ENCODE measurements at places on chromosomes 3 and 15.

DNA sequence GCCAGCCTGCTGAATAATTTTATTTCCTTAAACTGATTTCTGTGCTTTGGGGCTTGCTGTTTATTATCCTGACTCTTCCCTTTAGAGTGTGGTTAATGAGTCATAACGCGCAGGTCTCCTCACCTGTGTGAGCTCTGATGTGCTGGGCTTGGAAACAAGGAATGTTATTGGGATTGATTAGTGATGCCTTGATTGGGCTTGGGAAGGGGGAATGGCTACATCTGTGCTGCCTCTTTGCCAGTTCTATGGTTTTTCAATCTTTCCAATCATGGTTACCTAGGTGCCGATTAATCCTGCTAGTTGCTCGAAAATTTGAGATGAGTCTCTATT, 161.0 kb downstream of the THSD4 start:
- no peak for DNase-seq

DNA sequence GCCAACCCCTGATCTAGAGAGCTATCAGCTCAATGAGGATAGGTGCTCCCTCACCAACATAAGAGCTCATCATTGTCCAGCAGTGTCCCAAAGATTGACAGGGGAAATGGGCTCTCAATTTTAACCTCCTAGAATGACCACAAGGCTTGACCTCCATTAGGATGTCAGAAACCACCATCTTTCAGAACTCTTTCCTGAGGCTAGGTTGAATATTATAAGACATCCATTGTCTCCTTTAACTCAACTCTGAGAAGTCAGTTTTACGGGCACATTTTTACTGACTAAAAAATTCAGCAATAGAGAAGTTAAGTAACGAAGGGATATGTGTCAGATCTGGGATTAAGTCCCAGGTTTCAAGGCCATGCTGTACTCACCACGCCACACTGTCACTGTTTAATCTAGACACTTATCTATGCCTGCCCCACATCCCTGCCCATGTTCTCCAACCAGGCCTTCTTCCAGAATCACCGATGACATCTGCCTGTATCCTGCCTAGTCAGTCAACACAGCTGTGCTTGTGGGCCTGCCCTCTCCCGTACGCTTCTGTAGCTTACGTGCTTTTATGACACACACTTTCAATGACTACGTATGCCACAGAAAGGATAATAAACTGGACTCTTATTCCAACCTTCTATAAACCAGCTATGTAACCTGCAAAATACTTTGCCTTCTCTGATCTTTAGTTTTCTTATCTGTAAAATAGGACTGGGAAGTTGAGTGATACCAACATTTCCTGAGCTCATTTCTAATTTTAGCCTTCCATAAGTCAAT, 17.1 kb upstream of the MUC13 start:
- peak; percentile 61 for DNase-seq

GRCh38 chr15:47711655-47712054, 5.7 kb upstream of the SEMA6D start:
- no peak for DNase-seq

GRCh38 chr3:109161487-109162123, 25.1 kb downstream of the C3orf85 start:
- no peak for DNase-seq

GRCh38 chr3:112333002-112333380, at the start of gene CD200:
CD200 (plus strand) TSS chr3:112333156; CDS start chr3:112333213, 57 bp downstream.
- DNase-seq: peak; percentile 90

DNA sequence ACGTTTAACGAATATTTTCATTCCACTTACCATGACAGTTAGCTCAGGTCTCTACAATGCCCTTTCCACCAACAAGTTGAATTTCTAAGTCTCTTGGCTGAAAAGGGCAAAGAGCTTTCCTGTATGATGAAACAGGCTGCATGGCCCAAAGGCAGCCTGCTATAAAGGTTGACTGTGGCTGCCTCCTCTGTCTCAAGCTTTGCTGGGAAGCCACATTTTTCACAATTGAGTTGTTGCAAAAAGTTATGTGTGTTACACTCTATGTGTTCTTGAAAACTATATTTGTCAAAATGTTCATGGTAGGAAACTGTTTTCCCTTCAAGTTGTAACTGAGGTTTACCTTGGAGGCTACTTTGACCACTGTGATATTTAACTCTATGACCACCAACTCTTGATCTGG, 49.5 kb downstream of the DZIP1L start:
- no peak for DNase-seq

DNA sequence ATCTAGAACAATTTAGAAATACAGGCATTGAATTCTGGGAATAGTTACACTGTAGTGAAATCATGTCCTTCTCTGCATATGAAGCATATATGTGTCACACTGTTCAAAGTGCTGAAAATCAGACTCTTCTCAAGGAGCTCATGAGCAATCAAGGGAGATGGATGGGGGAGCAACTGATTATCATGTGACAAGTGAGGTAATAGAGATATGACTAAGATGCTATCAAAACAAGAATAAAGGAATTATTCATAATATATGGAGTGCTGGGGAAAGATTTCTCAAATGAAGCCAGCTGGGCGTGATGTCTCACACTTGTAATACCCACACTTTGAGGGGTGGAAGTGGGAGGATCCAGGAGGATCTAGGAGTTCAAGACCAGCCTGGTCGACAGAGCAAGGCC, 74.9 kb upstream of the CHRNB4 start:
- no peak for DNase-seq

- DNase-seq: peak; percentile 80
Observed at GRCh38 chr3:56915966-56916586, 114.3 kb upstream of the ARHGEF3 start.

DNA sequence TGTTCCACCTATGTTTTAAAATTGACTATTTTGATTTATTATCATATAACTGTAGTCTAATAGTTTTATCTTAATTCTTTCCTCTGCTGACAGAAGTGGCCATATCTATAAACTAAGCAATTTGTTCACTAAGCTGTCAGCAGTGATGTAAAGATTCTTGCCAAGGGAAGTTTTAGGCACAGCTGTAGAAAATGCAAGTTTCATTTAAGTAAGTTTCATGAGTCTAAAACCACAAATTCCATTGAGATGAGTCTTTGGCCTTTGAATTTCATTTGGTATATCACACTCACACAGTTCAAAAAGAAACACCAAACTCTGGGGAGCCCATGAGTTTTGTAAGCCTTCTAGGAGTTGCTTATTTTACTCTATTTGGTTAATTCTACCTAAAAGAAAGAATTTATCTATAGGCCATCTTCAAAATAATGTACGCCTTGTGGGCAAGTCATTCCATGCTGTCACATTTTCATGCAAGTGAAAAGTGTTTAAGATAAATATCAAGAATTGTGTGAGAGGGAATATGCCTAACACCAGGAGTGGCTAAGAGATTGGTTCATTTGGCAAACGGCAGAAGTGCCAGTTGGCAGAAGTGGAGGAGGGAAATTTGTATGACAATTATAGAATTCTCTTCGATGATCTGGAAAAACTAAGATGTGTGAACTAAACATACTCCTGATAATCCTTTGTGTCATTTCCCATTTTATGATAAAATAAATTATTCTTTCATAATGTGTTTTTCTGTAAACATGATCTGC, 292.9 kb downstream of the ZIC4 start:
- no peak for DNase-seq

DNA sequence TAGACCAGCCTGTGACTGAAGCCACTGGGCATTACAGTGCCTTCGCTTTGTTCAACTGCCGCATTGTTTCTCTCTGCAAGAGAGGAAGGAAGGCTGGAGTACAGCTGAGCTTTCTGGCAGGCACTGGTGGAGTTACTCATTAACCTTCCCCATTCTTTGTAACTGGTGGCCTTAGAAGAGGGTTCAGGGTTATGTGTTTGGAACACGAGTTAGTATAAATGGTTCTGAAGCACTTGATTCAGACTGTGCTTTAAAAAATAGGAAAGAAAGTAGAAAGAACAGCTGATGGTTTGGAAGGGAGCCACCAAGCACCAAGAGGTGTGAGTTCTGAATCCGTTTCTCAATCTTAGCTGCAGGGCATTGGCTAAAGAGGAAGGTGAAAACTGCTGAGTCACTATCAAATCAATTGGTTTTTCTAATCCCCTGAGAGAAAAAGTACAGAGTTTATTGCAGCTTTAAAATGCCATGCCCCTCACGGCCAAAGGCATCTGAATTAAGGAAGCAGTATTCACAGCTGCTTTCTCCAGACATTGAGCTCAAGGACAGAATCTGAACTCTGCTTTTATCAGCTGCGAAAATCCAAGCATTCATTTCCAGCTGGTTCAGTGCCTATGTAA, 3.6 kb downstream of the HGD start:
- no peak for DNase-seq

DNA sequence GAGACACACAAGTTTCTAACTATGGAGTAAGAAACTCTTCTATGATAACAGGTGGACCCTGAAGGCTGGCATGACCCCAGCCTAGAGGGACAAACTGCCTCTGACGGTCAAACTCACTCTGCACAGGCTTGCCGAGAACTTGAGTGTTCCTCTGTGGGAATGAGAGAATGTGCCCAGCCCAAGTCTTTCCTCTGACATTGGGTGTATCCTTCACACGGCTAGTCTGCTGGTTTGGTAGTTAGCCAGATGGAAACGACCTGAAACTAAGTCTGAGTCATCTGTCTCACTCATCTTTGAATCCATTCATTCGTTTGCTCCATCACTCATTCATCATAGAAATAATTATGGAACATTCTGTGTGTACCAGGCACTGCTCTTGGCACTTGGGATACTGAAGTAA, 198.4 kb downstream of the ATP10A start:
- no peak for DNase-seq

DNA sequence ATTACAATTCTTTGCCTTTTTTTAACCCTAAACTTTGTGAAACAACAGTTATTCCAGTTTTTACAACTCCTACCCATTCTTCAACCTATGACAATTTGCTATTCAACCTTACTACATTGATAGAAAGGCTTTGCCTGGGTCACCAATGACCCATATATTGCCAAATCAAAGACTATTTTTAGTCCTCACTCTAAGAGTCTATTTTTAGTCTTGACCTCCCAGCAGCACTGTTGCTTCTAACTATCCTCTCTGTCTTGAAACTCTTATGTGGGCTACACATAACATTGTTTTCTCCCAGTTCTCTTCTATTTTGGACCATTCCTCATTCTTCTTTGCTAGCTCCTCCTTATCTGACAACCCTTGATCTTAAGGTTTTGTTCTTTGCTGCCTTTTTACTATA, 71.4 kb downstream of the C3orf80 start:
- DNase-seq: no peak

- no peak for DNase-seq
Observed at GRCh38 chr15:36401586-36401966, 177.8 kb upstream of the CDIN1 start.

DNA sequence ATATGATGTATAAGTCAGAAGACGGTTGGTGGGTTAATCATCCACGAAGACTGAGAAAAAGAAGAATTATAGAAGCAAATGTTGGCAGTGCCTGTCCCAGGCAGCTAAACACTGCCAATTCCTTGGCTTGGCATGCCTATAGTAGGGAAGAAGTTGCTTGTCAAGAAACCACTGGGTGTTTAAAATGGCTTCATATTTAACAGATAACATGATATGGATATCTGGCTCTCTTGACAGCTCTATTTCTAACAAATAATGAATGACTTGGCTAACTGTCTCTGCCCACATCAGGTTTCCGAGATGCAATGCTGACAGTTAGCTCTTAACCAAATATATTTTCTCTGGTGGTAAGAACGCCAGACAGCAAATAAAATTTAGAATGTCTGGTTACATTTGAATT, 341.7 kb upstream of the KCNMB2 start:
- no peak for DNase-seq

- DNase-seq: no peak
Observed at GRCh38 chr15:67472957-67473356, 48.0 kb upstream of the C15orf61 start.

GRCh38 chr3:159069091-159069490, 267.2 kb downstream of the MFSD1 start:
- DNase-seq: no peak

- no peak for DNase-seq
Observed at GRCh38 chr3:123818324-123818920, 65.7 kb downstream of the MYLK start.

- peak; percentile 94 for DNase-seq
Observed at GRCh38 chr3:196432137-196432879, at the start of gene UBXN7. UBXN7 (minus strand) TSS chr3:196432427; CDS start chr3:196432399, 28 bp downstream.

- no peak for DNase-seq
Observed at GRCh38 chr15:29472901-29473445, 203.4 kb upstream of the NSMCE3 start.
